ENCODE measurements at places on chromosomes 7 and 10. TPM values are rescaled to one million over a fixed set of nuclear protein-coding genes. Genes with fewer than 3 reads are reported as not detected.

The POLR2J2 gene
- 3.3 TPM for total RNA-seq

The AMPH gene
- 0.16 TPM for total RNA-seq

The ACBD5 gene
- total RNA-seq: 15.2 TPM

The REPIN1 gene
- total RNA-seq: 44.9 TPM

DNA sequence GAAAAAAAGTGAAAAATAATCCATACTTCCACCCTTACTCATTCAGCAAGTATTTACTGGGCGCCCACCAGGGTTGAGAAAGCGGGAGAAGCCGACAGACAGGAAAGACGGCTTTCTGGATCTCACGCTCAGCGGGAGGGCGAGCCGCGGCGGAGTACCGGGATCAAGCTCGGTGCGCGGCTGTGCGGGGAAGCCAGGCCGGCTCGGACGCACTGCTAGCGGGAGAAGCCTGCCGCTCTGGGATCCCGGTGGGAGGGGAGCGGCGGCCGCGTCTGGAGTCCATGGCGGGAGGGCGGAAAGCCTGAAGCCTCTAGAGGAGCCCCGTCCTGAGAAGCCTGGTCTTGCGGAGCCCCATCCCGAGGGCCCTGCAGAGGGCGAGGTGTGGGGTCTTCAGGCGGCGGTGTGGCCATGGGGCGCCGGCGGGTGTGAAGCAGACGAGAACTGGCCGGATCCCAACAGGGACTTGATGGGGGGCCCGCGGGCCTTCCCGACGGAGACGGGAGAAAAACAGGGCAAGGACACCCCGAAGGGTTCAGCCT lies 82.9 kb downstream of the VIPR2 start:
- no peak for ATAC-seq

- ATAC-seq: no peak
Measured at GRCh38 chr7:767580-767940, 40.5 kb upstream of the PRKAR1B start.

DNA sequence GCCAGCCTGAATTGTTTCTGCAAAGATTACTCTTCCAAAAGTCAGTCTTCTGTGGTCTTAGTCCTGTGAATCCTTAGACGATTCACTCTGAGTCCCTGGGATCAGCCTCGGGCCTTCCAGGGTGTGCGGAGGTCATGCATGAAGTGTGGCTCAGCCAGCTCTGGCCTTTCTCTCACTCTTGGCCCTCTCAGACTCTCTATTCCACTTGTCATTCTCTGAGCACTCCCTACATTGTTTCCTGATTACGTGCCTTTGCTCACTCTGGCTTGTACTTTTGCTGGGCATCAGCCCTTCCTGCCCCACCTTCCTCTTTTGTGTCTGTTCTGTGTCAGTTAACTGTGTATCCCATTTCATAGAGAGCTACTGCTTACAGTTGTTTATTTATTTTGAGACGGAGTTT lies 36.0 kb downstream of the CCNY start:
- peak; percentile 99 for ATAC-seq

DNA sequence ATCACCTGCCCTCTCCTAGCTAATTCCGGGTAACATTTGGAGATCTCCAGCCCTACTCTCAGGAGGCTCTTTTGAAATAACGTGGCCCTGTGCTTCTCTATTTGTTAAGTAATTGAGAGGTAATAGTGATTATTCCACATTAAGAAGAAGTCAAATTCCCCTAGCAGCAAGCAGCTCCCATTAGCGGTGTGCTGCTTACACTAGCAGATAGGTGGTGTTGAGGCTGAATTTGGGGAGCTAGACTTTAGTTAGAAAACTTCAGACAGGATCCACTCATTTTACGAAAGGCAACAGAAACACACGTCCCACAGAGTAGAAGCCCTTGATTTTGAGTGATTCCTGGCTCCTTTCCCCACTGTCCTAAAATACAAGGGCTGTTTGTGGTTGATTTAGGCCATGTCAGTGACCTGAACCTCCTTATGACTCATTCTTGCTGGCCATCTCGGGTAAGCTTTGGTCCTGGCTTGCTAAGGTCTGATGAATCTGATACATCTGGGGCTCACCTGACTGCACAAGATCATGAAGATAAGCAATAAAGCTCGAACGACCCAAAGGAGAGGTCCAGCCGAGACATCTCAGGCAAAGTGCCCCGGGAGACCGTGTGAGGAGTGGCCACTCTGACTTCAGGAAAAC lies 77.2 kb downstream of the FAM204A start:
- no peak for ATAC-seq

GRCh38 chr10:45544191-45544590 lies 128.4 kb downstream of the ZFAND4 start:
- no peak for ATAC-seq

GRCh38 chr10:28284126-28284525 lies 18.7 kb downstream of the MPP7 start:
- ATAC-seq: peak; percentile 96

DNA sequence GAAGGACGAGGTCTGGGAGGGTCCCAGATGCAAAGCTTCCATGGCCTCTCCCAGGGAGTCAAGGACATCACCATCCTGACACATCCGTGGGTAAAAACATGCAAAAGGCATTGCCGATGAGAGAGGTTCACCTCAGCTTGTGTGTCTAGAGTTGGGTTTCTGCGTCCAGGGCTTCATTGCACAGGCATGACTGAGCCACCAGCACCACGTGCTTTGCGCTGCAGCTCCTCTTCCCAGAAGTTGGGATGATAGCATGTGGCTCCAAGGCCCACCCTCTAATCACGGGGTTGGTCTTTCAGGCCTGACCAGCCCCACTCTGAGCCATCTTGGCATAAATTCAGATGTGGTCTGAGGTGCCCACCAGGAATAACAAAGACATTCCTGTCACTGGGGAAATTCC lies 7.1 kb upstream of the RASGEF1A start:
- ATAC-seq: no peak

DNA sequence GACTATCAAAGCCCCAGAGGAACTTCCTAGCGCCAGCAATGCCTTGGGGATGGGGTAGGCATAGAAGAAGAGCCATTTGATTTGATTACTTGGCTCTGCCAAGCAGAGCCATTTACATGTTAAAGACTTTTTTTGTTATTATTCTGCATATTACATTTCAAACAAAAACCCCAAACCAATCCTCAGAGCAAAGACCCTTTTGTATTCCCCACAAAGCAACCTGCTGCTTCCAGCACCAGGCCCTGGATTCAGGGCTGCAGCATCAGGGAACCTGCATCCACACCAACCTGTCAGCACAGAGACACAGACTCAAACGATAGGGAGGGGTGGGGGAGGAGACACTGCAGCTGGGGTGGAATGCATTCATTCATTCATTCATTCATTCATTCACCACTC lies 73.2 kb downstream of the GRID1 start:
- ATAC-seq: no peak

DNA sequence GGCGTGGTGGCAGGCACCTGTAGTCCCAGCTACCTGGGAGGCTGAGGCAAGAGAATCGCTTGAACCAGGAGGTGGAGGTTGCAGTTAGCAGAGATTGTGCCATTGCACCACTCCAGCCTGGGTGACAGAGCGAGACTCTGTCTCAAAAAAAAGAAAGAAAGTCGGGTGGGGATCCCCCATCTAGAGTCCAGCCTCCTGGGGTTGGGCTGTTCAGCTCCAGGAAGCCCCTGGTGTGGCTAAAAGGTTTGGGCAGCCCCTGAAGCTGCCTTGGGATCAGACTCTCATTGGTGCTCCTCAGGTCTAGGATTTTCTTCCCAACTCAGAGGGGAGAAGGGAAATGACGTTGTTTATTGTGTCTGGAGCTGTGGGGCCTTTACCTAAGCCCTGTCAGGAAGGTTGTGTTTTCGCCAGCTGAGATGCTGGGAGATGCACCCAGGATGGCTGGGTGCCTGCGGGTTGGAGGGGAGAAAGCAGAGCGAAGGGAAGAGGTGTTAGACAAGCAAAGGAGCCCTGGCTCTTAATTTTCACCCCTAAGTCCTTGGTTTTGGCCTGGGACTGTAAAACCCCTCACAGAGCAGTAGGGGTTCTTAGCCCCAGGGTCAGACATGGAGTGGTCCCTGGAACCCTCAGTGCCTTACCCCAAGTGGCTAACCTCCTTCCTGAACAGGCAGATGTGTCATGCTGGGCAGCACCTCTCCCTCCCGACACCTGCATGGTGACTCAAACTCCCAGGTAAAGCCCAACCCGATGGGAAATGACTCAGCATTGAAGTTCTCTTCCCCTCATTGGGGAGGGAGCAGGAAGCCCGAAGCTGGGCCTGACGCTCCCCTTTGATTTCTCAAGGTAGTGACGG lies 21.1 kb downstream of the PLAU start:
- peak; percentile 99 for ATAC-seq

DNA sequence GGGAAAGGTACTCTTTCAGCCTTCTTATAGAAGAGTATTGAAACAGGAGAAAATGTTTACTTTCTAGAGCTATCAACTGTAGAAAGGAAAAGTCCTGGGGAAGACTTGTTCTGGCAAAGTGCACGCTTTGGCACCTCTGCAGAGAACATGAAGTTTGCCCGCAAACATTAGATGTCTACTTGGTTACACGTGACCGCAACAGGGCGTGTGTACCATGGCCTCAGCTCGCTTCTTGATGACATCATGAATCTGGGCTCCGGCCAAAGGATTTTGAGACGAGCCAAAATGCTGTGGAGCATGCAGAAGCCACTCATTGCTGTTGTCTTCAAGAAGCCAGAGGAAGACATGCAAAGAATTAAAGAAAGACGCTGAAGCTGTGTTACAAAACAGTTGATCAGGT lies 8.6 kb upstream of the TAS2R60 start:
- ATAC-seq: peak; percentile 96

GRCh38 chr7:151626422-151627115 lies 106.9 kb upstream of the RHEB start:
- ATAC-seq: peak; percentile 62

DNA sequence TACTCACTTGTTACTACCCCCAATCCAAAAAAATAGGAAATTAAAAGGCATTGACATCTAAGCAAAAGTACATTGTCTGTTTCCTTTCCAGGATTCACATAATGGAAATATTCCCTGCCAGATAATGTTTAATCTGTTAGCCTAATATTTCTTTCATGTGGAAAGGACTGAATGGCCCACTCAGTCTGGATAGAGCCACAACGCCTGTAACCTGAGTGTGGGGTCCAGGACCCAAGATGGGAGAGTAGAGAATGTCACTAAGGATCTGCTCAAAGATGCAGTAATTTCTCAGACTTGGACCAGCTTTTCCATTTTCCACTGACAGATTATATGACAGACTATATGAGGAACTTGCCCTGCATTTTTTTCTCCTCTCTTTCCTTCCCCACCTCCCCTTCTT lies 1088.9 kb downstream of the KCNMA1 start:
- ATAC-seq: no peak

All from esophagus mucosa (tissue), 1 donor.